ENCODE measurements at places on chromosomes 1 and 21.

DNA sequence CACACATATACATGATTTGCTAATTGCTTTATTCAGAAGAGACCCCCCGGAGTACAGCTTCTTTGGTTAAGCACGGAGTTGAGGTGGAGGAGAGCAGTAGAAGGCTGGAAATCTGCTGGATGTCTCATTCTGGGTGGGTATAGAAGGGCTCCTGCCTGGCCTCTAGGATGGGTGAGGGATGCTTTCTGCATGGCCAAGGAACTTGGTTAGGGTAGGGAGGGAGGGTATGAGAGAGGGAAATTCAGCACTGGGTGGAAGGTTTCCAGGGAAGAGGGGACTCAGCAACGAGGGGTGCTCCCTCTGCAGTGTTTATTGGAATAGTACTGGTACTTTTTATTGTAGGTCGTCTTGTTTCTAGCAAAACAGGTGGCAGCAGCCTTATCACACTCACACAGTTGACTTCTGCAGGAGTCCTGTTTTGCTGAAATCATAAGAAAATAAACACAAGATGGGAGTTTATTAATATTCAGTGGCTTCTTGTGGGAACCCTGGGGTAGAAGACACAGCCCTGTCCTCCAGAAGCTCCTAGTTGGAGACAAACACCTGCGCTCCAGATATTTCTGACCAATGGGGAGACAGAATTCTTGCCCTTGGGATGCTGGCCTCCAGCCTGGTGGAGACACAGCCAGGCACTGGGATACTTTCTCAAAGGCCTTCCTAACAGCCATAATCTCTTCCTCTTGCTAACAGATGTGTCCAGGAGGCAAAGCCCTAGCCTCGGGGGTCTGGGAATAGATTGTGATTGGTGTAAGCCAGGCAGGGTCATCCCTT is 3.8 kb downstream of the PLA2G2A start:
- no peak overlapping the region for H3K4me3 ChIP-seq
- H3K27me3 ChIP-seq = peaks cover 34% of the 10 kb centered on the region
- no peaks in the 10 kb centered on the region for H3K4me1 ChIP-seq
- no peaks in the 10 kb centered on the region for H3K36me3 ChIP-seq
- peak overlapping the region; percentile 16 for H3K27ac ChIP-seq

- H3K27ac ChIP-seq = peak overlapping the region; percentile 27
- H3K27me3 ChIP-seq = no peaks in the 10 kb centered on the region
- H3K4me3 ChIP-seq = no peak overlapping the region
- peaks cover 8% of the 10 kb centered on the region for H3K4me1 ChIP-seq
- H3K36me3 ChIP-seq = peaks cover 39% of the 10 kb centered on the region
- no peak for DNase-seq
These were observed 50.0 kb downstream of the MRPL37 start for GRCh38 chr1:54249819-54250435.

DNA sequence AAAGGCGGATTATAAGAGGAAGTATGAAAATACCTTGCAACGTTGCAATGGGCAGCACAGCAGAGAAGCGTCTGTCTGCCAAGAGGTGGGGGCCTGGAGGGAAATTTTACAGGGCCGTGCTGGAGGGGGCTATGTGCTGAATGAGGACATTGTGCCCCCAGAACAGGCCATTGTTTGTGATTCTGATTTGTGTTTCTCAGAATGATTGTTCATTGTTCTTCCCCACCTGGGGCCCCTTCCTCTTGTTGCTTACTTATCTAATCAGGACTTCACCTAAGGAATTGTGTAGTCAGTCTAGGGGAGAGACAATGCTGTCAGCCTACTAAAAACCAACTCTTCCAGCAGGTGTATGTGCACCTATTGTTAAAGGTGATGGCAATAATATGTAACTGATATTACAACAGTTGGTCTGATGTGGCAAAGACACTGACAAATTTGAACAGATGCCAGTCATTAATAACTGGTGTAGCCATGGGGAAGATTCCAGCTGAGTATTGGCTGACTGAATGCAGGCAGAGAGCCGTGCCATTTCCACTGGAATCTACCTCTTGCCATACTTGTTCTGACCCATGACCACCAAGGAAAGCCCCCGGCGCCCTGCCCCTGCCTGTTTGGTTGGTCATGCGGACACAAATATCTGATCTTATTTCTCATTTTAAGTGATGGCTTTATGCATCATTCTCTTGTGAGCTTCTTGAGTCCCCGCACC is 45.2 kb upstream of the PSEN2 start:
- peaks cover 15% of the 10 kb centered on the region for H3K4me1 ChIP-seq
- DNase-seq = no peak
- H3K4me3 ChIP-seq = no peak overlapping the region
- no peak overlapping the region for H3K27ac ChIP-seq
- H3K27me3 ChIP-seq = no peaks in the 10 kb centered on the region

DNA sequence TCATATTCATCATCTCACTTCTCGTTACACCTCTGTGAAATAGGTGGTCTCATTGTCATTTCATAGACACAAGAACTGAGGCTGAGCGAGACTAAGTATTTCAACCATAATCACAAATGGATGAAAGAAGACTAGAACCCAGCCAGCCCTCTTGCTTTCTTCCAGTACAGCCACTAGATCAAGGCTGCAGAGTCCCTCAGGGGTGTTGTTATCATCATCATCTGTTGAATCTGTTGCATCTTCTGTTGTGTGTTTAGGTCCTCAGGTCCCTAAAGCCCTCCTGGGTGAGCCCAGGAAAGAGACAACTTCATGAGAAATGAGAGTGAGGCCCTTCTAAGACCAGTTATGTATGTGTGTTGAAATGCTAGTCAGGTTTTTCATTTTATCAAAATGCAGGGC is 86.6 kb upstream of the ZNF326 start:
- peaks cover 15% of the 10 kb centered on the region for H3K4me1 ChIP-seq
- H3K27ac ChIP-seq = no peak overlapping the region
- no peak for DNase-seq
- H3K36me3 ChIP-seq = no peaks in the 10 kb centered on the region
- no peak overlapping the region for H3K4me3 ChIP-seq

DNA sequence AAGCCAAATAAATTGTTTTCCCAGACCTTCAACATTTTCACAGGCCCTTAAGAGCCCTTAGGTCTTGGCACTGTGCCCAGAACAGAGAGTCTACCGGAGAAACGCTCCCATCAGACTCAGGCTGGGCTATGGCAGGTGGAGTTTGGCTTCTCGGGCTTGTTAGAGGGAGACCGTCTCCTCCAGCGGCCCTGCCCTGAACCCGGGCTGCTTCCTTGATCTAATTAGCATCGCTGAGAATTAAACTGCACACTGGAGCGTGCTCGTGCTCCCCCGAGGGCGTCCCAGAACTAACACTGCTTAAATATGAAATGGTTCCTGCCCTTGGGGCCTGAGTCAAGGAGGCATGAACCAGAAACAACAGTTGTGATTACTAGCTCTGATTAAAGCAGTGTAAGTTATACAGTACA is 634.4 kb downstream of the MATN1 start:
- H3K27ac ChIP-seq = no peak overlapping the region
- H3K4me3 ChIP-seq = no peak overlapping the region
- peaks cover 2% of the 10 kb centered on the region for H3K4me1 ChIP-seq
- H3K36me3 ChIP-seq = peaks cover 3% of the 10 kb centered on the region

- DNase-seq = no peak
- H3K4me1 ChIP-seq = no peaks in the 10 kb centered on the region
- peak overlapping the region; percentile 56 for H3K27ac ChIP-seq
- no peaks in the 10 kb centered on the region for H3K36me3 ChIP-seq
- H3K27me3 ChIP-seq = peaks cover 48% of the 10 kb centered on the region
These were observed 35.4 kb downstream of the PTPRU start for GRCh38 chr1:29271724-29272123.

- DNase-seq = no peak
- H3K4me1 ChIP-seq = peaks cover 67% of the 10 kb centered on the region
- H3K4me3 ChIP-seq = no peak overlapping the region
- H3K27me3 ChIP-seq = no peaks in the 10 kb centered on the region
These were observed 72.5 kb downstream of the CD34 start for GRCh38 chr1:207838156-207839082.

DNA sequence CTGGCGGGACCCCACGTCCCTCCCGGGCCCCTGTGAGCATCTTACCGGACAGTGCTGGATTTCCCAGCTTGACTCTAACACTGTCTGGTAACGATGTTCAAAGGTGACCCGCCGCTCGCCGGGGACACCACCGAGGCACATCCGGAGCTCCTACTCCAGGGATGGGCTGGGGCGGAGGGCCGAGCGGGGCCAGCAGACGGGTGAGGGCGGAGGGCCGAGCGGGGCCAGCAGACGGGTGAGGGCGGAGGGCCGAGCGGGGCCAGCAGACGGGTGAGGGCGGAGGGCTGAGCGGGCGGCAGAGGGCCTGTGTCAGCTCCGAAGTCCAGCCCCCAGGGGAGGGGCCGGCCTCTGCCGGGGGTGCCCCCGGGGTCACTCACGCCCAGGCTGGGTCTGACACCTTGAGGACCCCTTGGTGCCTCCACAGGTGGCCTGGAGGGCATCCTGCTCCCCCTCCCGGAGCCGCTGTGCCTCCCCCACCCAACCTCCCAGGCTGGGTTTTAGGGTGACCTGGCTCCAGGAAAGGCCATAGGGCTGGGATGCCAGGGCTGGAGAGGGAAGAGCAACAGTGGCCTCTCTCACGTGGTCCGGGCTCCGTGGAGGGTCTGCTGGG is 5.7 kb upstream of the TTLL10 start:
- DNase-seq = no peak
- no peak overlapping the region for H3K27ac ChIP-seq
- no peaks in the 10 kb centered on the region for H3K36me3 ChIP-seq
- no peak overlapping the region for H3K4me3 ChIP-seq

GRCh38 chr1:172417557-172417956 is 2.9 kb upstream of the C1orf105 start:
- no peak overlapping the region for H3K4me3 ChIP-seq
- DNase-seq = no peak
- H3K4me1 ChIP-seq = no peaks in the 10 kb centered on the region
- H3K36me3 ChIP-seq = no peaks in the 10 kb centered on the region
- no peaks in the 10 kb centered on the region for H3K27me3 ChIP-seq
- H3K27ac ChIP-seq = no peak overlapping the region

DNA sequence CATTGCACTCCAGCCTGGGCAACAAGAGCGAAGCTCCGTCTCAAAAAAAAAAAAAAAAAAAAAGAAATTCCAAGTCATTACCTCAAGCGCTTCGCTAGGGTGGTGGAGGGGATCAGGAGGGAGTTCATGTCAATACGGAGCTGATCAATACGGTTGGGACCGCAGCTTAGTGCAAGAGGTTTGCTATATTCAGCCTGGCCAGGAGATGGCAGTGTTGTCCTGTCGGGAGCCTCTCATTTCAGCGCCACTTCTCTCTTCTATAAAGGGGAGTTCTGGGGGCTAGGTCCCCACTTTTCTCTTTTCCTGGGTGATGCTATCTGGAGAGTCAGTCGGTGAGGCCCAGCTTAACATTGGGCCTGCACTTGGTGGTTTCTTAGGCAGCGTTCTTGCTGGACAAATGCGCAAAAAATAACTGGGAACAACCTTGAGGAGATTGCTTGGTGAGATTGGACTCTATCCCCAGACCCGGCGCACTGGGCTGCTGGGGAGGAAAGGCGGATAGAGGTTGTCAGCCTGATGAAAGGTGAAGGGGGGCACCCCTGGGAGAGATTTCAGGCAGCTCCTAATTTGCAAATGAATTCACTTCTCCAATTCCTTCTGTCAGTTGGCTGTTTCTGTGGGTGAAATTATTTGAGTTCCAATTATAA is 40.4 kb downstream of the KIAA0040 start:
- no peak overlapping the region for H3K27ac ChIP-seq
- peaks cover 4% of the 10 kb centered on the region for H3K4me1 ChIP-seq
- no peak overlapping the region for H3K4me3 ChIP-seq
- peaks cover 46% of the 10 kb centered on the region for H3K27me3 ChIP-seq
- no peaks in the 10 kb centered on the region for H3K36me3 ChIP-seq

DNA sequence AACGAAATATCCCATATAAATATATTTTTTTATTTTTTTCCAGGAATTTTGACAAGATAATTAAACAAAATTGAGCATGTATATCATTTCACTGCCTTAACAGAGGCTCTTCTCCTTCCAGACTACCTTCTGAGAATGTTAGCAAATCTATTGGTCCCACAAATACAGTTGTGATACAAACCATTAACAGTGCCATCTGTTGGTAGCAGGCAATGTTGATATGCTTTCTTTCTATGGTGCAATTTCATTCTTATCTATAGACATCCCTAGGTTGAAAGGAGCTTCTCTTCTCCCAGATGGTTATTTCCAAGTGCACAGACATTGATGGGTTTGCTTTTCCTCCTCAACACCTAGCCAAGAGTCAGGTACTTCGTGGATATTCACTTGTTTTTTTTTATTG is 303.6 kb downstream of the USH2A start:
- no peaks in the 10 kb centered on the region for H3K36me3 ChIP-seq
- no peaks in the 10 kb centered on the region for H3K27me3 ChIP-seq
- DNase-seq = no peak
- no peak overlapping the region for H3K4me3 ChIP-seq

- DNase-seq = no peak
- peaks cover 45% of the 10 kb centered on the region for H3K27me3 ChIP-seq
- H3K4me3 ChIP-seq = no peak overlapping the region
- no peak overlapping the region for H3K27ac ChIP-seq
These were observed 1.0 kb upstream of the HAO2 start for GRCh38 chr1:119367432-119368124.

DNA sequence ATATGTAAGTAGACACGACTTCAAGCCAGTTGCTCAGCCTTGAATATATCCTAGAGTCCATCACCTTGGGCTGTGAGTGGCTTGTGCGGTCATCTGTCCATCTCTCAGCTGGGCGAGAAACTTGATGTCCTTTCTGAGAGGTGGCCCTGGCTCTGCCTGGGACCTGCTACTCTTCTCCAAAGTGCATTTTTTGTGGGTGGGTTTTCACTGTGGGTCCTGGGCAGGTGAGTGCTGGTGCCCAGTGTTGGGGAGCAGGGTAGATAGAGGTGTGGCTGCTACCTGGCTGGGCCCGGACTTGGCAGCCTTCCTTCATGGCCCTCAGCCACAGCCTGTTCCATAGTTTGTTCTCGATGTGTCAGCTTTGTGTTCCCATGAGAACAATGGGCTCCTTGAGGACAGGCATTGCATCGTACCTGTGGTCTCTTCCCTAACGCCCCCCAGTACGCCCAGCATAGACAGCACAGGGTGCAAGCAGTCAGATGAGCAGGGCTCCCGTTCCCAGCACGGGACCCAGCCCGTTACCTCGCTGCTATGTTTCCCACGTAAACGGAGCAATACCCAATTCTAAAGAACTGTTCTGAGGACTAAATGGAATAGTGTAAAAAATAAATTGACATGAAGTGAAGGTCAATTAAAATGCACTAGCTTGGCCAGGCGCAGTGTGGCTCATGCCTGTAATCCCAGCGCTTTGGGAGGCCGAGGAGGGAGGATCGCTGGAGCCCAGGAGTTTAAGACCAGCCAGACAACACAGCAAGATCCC is 877 bp upstream of the SLX9 start:
- peak overlapping the region; percentile 89 for H3K4me3 ChIP-seq
- no peaks in the 10 kb centered on the region for H3K27me3 ChIP-seq
- peaks cover 32% of the 10 kb centered on the region for H3K4me1 ChIP-seq
- H3K36me3 ChIP-seq = no peaks in the 10 kb centered on the region

Measured in effector memory CD8-positive, alpha-beta T cell (primary cell).